ENCODE measurements at places on chromosomes 5 and 9.

GRCh38 chr5:93236807-93237421 lies 344.1 kb downstream of the NR2F1-AS1 start:
- DNase-seq, result no peak

- DNase-seq, result no peak
Measured at GRCh38 chr5:149731617-149732323, 1.7 kb downstream of the PPARGC1B start.

GRCh38 chr9:33184963-33185362 lies 17.8 kb upstream of the B4GALT1 start:
- no peak for DNase-seq

DNA sequence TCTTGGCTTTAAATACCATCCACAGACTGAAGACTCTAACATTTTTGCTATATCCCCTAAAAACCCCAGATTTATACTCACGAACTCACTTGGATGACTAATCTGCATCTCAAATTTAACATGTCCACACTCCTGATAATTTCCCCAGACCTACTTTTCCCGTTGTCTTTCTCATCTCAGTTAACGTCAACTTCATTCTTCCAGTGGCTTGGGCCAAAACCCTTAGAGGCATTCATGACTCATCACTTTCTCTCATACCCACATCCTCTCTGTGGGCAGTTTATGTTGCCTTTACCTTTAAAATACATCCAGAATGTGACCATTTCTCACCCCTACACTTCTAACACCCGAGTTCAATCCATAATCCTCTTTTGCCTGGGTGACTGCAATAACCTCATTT lies 96.7 kb downstream of the EDIL3 start:
- DNase-seq, result no peak

DNA sequence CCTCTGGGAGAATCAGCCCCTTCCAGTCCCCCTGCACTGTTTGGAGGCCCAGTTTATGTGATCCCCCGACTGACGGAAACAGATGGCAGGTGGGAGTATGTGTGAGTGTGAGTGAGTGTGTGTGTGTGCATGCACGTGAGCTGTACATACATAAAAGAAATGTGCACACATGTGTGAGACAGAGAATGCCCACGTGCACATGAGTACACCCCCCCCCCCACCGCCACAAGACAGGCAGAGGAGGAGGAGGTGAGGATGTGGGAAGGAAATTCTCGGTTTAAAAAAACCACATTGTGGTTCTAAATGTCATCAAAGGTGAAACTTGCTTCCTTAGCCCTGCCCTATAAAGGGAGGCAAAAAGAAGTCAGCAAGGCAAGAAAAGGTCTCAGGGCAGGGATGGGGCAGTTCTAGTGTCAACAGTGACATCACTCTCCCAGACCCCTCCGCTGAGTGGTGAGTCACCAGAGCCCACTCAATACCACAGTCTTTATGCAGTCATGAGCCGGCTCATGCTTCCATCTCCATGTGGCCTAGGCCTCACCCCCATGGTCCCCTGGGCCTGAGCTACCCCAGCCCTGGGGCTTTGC lies 79.2 kb upstream of the HSPA9 start:
- no peak for DNase-seq

DNA sequence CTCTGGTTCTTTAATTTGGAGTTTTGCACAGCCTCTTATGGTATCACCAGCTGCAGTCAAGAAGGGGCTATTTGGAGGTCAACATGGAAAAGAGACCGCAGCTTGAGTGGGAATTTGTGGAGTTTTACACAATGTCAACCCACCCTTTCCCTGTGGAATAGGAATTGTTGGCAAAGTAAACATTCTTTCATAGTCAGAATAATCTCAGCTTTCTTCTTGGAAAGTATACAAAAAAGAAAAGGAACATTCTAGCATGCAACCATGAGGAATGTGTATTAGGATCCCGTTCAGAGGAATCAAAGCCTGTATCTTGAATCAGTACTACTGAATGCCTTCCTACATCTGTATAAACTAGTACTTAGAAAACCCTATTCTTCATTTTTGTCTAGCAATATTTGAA lies 107.6 kb downstream of the LURAP1L start:
- no peak for DNase-seq

GRCh38 chr9:133621725-133622267 lies 12.6 kb upstream of the FAM163B start:
- no peak for DNase-seq

- no peak for DNase-seq
Measured at GRCh38 chr5:126970517-126971017, 59.8 kb downstream of the MARCHF3 start.
